Smooth muscle cell of bladder (primary cell): ENCODE measurements at places on chromosomes 4 and X. TPM values are rescaled to one million over a fixed set of nuclear protein-coding genes. Genes with fewer than 3 reads are reported as not detected.

The PAGE2B gene
- total RNA-seq, result 0.28 TPM in 1 of 2 replicates, not detected in the other

The MAGEC2 gene
- total RNA-seq, result 0.09 and 0.14 TPM in 2 replicates

The UGT2A1 gene
- total RNA-seq, result not detected in 2 replicates

The OPRPN gene
- not detected in 2 replicates for total RNA-seq

The MAGIX gene
- total RNA-seq, result 0.85 and 1.4 TPM in 2 replicates

The VEGFC gene
- total RNA-seq, result 19.3 and 24.1 TPM in 2 replicates

The PABPC1L2B gene
- total RNA-seq, result not detected in 2 replicates

The SPANXN4 gene
- not detected in 2 replicates for total RNA-seq

The FGA gene
- not detected in 2 replicates for total RNA-seq

The MAPK10 gene
- total RNA-seq, result 14.4 and 26.0 TPM in 2 replicates

The PFKFB1 gene
- total RNA-seq, result under 0.01 TPM in 1 of 2 replicates, not detected in the other

The ARR3 gene
- total RNA-seq, result not detected in 2 replicates

The MSX1 gene
- 6.4 and 7.8 TPM in 2 replicates for total RNA-seq

The ZBED1 gene
- 25.5 and 33.3 TPM in 2 replicates for total RNA-seq

The GPC4 gene
- 0.28 and 0.83 TPM in 2 replicates for total RNA-seq

The GNRHR gene
- not detected in 2 replicates for total RNA-seq

The NUP54 gene
- total RNA-seq, result 44.4 and 57.5 TPM in 2 replicates

The USP51 gene
- total RNA-seq, result 1.1 and 1.9 TPM in 2 replicates

The TIGD4 gene
- 0.14 and 0.18 TPM in 2 replicates for total RNA-seq

The EIF2S3 gene
- total RNA-seq, result 268 and 326 TPM in 2 replicates

The CT45A10 gene
- total RNA-seq, result not detected in 2 replicates

The TMPRSS11E gene
- total RNA-seq, result not detected in 2 replicates

The PNPLA4 gene
- 13.7 and 18.5 TPM in 2 replicates for total RNA-seq

The NAP1L2 gene
- total RNA-seq, result 0.85 and 1.1 TPM in 2 replicates

The GLUD2 gene
- 1.00 and 1.3 TPM in 2 replicates for total RNA-seq

The PLAC1 gene
- total RNA-seq, result 1.7 and 2.5 TPM in 2 replicates

The SLC25A4 gene
- 4.1 and 10.5 TPM in 2 replicates for total RNA-seq

The IQCM gene
- 0.18 TPM in 1 of 2 replicates, not detected in the other for total RNA-seq

The TRMT2B gene
- 8.7 and 9.3 TPM in 2 replicates for total RNA-seq

The KCND1 gene
- 0.28 and 1.0 TPM in 2 replicates for total RNA-seq

The MAOA gene
- 4.8 and 9.0 TPM in 2 replicates for total RNA-seq

The F8A1 gene
- total RNA-seq, result 1.1 and 1.3 TPM in 2 replicates

The ERAS gene
- not detected in 2 replicates for total RNA-seq

The ABCE1 gene
- 66.6 and 89.2 TPM in 2 replicates for total RNA-seq

The PPA2 gene
- 55.6 and 61.5 TPM in 2 replicates for total RNA-seq

The NRK gene
- under 0.01 and 2.1 TPM in 2 replicates for total RNA-seq

The CYBB gene
- under 0.01 TPM in 1 of 2 replicates, not detected in the other for total RNA-seq

The ARHGAP24 gene
- 40.5 and 55.5 TPM in 2 replicates for total RNA-seq

The USP17L18 gene
- not detected in 2 replicates for total RNA-seq

The VCX3A gene
- total RNA-seq, result not detected in 2 replicates

The GRPEL1 gene
- 29.4 and 41.4 TPM in 2 replicates for total RNA-seq

The RASSF6 gene
- under 0.01 TPM in 2 replicates for total RNA-seq

The RTL9 gene
- under 0.01 and 0.14 TPM in 2 replicates for total RNA-seq
